ENCODE measurements at places on chromosomes 11 and 22.

GRCh38 chr11:119726150-119726553 lies 2.8 kb downstream of the NECTIN1 start:
- DNase-seq: no peak

DNA sequence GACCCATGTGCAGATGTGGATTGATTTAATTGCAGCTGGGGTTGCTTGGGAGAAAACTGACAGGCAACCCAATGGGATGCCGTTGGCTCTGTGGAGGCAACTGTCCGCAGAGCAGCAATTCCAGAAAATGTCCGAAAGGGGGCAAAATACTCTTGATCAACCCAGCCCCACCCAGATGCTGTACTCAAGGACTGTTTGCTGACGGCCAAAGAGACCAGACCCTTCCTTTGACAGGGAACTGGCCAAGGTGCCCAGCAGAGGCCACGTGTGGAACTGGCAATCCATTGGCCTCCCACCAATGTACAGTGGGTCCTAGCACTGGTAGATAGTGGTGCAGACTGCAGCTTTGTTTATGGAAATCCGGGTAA lies 29.7 kb upstream of the KCNA4 start:
- DNase-seq: no peak

- no peak for DNase-seq
Measured at GRCh38 chr11:45860348-45860747, 13.1 kb downstream of the CRY2 start.

DNA sequence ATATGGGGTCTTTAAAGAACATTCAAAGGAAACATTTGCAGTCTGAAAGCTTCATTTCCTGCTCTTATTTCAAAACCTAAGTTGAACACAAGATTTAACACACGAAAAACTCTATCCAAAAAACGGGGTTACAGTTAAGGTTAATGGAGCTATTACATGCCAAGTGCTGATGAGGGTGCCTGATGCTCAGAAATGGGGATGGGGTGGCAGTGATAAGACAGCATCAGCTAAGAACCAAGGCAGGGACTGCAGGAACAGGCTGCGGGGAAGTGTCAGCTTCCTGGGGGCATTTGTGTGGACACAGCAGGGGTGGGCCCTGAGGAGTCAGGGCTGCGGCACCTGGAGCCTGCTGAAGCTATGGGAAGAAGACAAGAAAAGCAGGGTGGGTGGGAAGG lies 12.2 kb downstream of the DGCR2 start:
- DNase-seq: no peak

- no peak for DNase-seq
Measured at GRCh38 chr22:38238519-38239071, 34.2 kb downstream of the TMEM184B start.

DNA sequence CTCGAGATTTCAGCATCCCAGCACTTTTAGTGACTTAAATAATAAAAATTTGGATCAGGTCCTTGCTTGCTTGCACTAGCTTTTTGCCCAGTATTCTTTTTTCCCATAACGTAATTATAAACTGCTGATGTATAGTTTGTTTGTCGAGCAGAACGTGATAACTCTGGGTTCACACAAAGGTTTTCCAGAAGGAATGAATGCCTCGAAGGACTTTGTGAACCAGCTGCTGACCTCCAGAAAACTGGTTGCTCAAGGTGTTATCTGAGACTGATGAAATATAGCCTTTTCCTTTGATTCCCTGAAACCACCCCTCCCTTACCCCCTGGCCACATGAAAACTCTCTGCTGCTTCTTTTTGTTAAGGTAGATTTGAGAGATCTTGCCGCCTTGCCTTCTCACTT lies 229.1 kb upstream of the CARD18 start:
- no peak for DNase-seq

GRCh38 chr11:67349036-67349435 lies 4.3 kb downstream of the POLD4 start:
- no peak for DNase-seq

GRCh38 chr11:63841554-63841953 lies 2.6 kb downstream of the MARK2 start:
- no peak for DNase-seq

GRCh38 chr11:31825838-31826484 lies 14.8 kb upstream of the PAX6 start:
- DNase-seq: no peak

DNA sequence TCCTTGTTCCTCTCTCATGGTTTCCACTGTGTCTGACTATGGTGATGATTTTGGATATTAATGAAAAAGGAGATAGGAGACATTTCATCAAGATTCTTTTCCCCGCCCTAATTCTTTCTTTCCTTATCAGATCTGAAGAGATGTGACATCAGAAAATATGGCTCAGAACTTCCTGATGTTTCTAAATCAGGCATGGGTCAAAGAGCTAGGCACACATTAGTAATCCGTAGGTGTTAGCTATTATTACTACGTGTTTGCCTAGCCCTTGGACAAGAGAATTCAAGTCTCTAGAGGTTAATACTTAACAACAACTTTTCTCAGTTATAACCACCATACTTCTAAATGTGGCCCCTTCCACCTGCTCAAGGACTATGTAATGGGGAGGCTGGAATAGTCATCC lies 5.8 kb downstream of the JOSD1 start:
- no peak for DNase-seq

DNA sequence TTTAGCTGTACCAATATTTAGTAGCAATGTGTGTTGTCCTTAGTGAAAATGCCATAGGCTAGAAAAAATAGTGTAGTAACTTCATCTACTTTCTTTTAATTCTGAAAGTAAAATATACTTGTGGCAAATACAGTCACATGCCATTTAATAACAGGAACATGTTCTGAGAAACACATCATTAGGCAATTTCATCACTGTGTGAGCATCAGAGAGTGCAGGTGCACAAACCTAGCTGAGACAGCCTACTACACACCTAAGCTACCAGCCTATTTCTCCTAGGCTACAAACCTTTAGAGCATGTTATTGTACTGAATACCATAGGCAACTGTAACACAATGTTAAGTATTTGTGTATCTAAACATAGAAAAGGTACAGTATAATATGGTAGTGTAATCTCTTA lies 127.0 kb upstream of the PITPNB start:
- DNase-seq: no peak

DNA sequence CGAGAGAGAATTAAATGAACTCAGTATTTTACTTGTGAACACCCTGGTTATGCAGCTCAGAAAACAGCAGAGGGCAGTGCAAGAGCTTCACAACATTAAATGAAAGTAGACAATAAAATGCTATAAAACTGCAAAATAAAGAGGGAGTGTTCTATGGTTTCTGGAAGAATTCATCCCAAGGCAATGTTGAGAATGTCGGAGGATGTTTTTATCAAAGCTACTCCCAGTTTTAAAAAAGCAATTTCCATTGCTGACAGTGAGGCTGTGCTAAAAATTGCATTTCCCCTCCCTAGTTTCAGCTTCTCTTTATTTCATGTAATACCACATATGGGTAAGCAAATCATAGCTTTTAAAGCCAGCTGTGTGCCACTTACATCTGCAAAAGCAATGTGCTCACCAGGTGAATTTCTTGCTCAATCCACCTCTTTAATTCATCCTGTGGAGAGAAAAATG lies 296.8 kb downstream of the RAB38 start:
- DNase-seq: no peak

Data from activated CD4-positive, alpha-beta T cell treated with anti-CD3 and anti-CD28 coated beads, Interleukin-2, amount 50 U/mL, for 48 hours (primary cell).